ENCODE measurements at places on chromosomes 12 and 14. TPM values are rescaled to one million over a fixed set of nuclear protein-coding genes. Genes with fewer than 3 reads are reported as not detected.
A peak's percentile ranks its signal among the peaks of the same experiment; 100 is the strongest.

GRCh38 chr12:124457287-124458219 is 109.9 kb downstream of the NCOR2 start:
- no peaks in the 10 kb centered on the region for H3K27me3 ChIP-seq
- peak overlapping the region; percentile 83 for H3K27ac ChIP-seq

- no peak overlapping the region for H3K4me3 ChIP-seq
- peaks cover 5% of the 10 kb centered on the region for H3K27me3 ChIP-seq
- no peaks in the 10 kb centered on the region for H3K36me3 ChIP-seq
- no peaks in the 10 kb centered on the region for H3K4me1 ChIP-seq
Observed at GRCh38 chr12:66514581-66514980, 164.3 kb downstream of the GRIP1 start.

DNA sequence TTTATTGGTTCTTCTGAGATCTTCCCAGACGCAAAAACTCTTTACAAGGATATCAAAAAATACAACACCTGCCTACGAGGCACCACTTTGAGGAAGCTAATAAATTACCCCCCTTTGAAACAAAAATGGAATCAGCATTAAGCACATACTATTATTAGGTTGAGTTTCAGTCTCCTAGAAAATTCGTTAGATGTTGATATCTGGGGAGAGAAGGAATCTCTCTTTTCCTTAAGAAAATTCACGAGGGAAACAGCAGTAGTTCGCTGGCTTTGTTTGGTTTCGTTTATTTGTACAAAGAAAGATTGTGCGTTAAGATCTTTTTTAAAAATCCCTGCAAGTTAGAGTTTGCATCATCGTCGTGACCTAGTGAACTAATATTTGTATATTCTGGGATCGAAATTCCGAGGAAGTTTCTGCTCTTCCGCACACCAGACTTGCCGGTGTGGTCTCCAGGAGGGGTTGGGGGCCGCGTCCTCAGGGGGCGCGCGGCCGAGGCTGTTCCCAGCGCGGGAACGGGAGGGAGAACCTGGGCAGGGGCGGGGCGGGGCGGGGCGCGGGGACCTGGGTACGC is 12.1 kb downstream of the NKX2-1 start:
- H3K36me3 ChIP-seq = peaks cover 2% of the 10 kb centered on the region
- peaks cover 80% of the 10 kb centered on the region for H3K27me3 ChIP-seq
- H3K27ac ChIP-seq = no peak overlapping the region
- peaks cover 9% of the 10 kb centered on the region for H3K4me1 ChIP-seq
- no peak for DNase-seq

DNA sequence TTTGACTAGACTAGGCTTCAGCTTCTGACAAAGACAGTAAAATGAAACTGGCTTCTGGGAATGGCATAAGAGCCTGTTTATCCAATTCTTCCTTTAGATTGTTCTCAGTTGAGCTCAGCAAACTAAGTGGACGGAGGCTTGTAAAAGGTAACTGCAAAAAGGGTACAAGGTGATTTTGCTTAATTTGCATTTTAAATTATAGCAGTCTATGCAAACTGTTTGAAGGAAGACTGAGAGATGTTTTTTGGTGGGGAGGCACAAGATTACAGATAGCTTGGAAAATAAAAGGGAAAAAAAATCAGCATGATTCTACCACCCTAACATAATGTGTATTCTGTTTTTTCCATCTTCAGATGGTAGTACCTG is 5.0 kb downstream of the SUSD6 start:
- DNase-seq = no peak
- H3K4me1 ChIP-seq = peaks cover 79% of the 10 kb centered on the region
- H3K36me3 ChIP-seq = peaks cover 54% of the 10 kb centered on the region
- H3K27me3 ChIP-seq = no peaks in the 10 kb centered on the region
- H3K27ac ChIP-seq = peak overlapping the region; percentile 92

GRCh38 chr12:79444089-79444488 is 246.7 kb downstream of the PAWR start:
- no peak for DNase-seq
- no peaks in the 10 kb centered on the region for H3K36me3 ChIP-seq
- no peaks in the 10 kb centered on the region for H3K4me1 ChIP-seq
- H3K27ac ChIP-seq = no peak overlapping the region
- H3K27me3 ChIP-seq = no peaks in the 10 kb centered on the region

GRCh38 chr12:105502426-105502930 is 172.0 kb downstream of the C12orf75 start:
- peaks cover 18% of the 10 kb centered on the region for H3K27me3 ChIP-seq
- no peaks in the 10 kb centered on the region for H3K4me1 ChIP-seq
- DNase-seq = no peak
- H3K36me3 ChIP-seq = no peaks in the 10 kb centered on the region
- H3K27ac ChIP-seq = no peak overlapping the region
- no peak overlapping the region for H3K4me3 ChIP-seq

- no peaks in the 10 kb centered on the region for H3K4me1 ChIP-seq
- H3K27ac ChIP-seq = no peak overlapping the region
- no peaks in the 10 kb centered on the region for H3K36me3 ChIP-seq
- no peak for DNase-seq
Observed at GRCh38 chr14:72308967-72309485, 376.8 kb downstream of the RGS6 start.

GRCh38 chr14:22721213-22721612 is 45.3 kb upstream of the OXA1L start:
- no peaks in the 10 kb centered on the region for H3K27me3 ChIP-seq
- H3K4me1 ChIP-seq = peaks cover 6% of the 10 kb centered on the region
- H3K36me3 ChIP-seq = no peaks in the 10 kb centered on the region
- no peak for DNase-seq

- peaks cover 26% of the 10 kb centered on the region for H3K36me3 ChIP-seq
- no peak for DNase-seq
- no peak overlapping the region for H3K4me3 ChIP-seq
- no peaks in the 10 kb centered on the region for H3K4me1 ChIP-seq
- no peak overlapping the region for H3K27ac ChIP-seq
Observed at GRCh38 chr14:66804141-66804540, 296.2 kb downstream of the GPHN start.

DNA sequence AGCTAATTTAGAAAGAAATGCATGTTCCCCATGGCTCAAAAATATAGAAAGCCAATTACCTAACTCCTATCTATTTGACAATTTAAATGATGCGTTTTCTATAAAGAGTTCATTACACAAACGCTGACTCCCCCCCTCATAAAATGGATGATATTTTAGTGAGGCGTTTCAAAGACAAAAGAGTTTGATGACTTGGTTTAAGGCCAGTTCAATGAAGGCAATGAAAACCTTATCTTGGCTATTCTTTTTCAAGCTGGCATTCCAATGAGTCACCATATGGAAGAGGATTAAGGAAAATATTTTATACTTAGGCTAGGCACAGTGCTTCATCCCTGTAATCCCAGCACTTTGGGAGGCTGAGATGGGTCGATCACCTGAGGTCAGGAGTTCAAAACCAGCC is 62.7 kb downstream of the HMGA2 start:
- no peak overlapping the region for H3K27ac ChIP-seq
- H3K36me3 ChIP-seq = no peaks in the 10 kb centered on the region
- no peaks in the 10 kb centered on the region for H3K4me1 ChIP-seq
- no peak for DNase-seq

- no peaks in the 10 kb centered on the region for H3K4me1 ChIP-seq
- no peaks in the 10 kb centered on the region for H3K27me3 ChIP-seq
- no peak for DNase-seq
- H3K27ac ChIP-seq = no peak overlapping the region
- no peak overlapping the region for H3K4me3 ChIP-seq
Observed at GRCh38 chr12:99498756-99499155, 148.8 kb upstream of the GARIN6 start.

GRCh38 chr12:120230326-120230973 is 29.5 kb upstream of the RPLP0 start:
- no peaks in the 10 kb centered on the region for H3K36me3 ChIP-seq
- peak overlapping the region; percentile 91 for H3K27ac ChIP-seq
- peak overlapping the region; percentile 41 for H3K4me3 ChIP-seq
- no peaks in the 10 kb centered on the region for H3K27me3 ChIP-seq
- H3K4me1 ChIP-seq = peaks cover 82% of the 10 kb centered on the region
- DNase-seq = no peak

DNA sequence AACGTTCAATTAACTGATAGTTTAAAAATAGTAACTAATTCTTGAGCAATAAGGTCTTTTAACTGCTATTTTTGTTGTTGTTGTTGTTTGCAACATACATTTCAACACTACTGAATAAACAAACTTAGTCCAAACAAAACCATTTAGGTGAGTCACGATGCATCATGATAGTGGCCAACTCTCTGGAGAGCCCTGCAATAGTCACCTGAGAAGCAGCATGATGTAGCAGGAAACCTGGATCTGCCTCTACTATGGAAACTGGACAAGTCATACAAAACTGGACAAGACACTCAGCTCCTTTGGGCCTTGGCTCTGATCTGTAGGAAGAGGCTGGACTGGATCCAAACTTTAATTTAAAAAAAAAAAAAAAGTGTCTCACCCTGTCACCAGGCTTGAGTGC is 117.3 kb downstream of the MED13L start:
- H3K36me3 ChIP-seq = no peaks in the 10 kb centered on the region
- no peak for DNase-seq
- no peaks in the 10 kb centered on the region for H3K27me3 ChIP-seq
- H3K4me3 ChIP-seq = no peak overlapping the region
- H3K4me1 ChIP-seq = peaks cover 47% of the 10 kb centered on the region
- no peak overlapping the region for H3K27ac ChIP-seq

DNA sequence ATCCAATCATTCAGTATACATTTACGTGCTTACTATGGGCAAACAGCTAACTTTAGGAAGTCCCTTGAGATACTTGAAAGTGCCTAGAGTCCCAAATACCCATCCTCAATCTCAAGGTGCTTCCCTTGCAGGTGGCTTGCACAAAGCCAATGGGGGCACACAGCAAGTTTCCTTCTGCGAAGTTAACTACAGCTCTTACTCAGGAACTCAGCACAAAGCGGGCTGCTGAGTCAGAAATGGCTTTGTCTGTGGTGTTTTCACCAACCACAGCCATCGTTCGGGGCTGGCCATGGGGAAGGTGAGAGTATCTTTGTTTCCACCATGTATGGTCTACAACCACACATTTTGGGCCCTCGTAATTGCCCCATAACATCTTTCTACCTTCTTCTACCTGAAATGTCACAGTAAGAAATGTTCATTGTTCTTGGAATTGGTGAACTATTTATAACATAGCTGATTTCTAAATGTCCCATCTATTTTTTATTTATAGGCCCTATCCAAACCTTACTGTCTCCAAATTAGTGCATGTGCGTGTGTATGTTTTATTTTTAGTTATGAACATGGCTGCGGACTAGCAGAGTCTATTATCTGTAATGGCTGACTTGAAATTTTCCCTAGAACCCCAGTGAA is 13.9 kb downstream of the MFAP5 start:
- peak; percentile 94 for DNase-seq
- H3K27ac ChIP-seq = peak overlapping the region; percentile 66
- peaks cover 10% of the 10 kb centered on the region for H3K27me3 ChIP-seq
- H3K4me1 ChIP-seq = peaks cover 56% of the 10 kb centered on the region
- no peaks in the 10 kb centered on the region for H3K36me3 ChIP-seq

- peaks cover 1% of the 10 kb centered on the region for H3K27me3 ChIP-seq
- peaks cover 57% of the 10 kb centered on the region for H3K4me1 ChIP-seq
- no peaks in the 10 kb centered on the region for H3K36me3 ChIP-seq
- H3K4me3 ChIP-seq = no peak overlapping the region
- DNase-seq = no peak
Observed at GRCh38 chr14:50836515-50836914, 5.6 kb upstream of the NIN start.

DNA sequence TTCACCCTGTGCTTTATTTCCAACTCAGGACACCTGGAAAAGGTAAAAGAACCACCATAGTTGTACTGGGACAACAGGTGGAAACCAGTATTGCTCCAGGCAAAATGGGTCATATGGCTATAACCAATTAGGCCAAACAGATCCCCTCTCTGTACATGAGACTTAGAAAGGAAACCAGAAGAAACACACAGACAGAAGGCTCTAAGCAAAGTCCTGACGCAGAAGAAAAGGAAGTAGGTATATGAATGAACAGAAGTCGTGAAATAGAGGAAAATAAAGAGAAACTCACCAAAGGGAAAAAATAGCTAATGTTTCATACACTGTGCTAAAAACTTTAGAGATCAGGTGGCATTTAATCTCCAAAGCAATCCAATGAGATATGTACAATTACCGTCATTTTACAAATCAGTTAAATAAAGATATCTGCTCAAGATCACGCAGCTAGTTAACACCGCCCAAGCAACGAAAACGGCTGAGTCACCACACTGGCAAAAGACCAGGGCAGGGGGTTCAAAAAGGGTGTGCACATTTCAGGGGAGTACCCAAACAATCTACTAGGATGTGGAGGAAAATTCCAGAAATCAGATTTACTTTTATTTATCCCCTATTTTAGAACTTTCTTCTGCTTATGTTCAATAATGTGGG is 82.3 kb downstream of the ITPR2 start:
- H3K27ac ChIP-seq = peak overlapping the region; percentile 93
- H3K4me3 ChIP-seq = peak overlapping the region; percentile 4
- peaks cover 67% of the 10 kb centered on the region for H3K4me1 ChIP-seq
- peaks cover 45% of the 10 kb centered on the region for H3K36me3 ChIP-seq

- no peaks in the 10 kb centered on the region for H3K36me3 ChIP-seq
- H3K4me3 ChIP-seq = no peak overlapping the region
- no peak for DNase-seq
- no peak overlapping the region for H3K27ac ChIP-seq
Observed at GRCh38 chr14:69317102-69317755, 57.3 kb downstream of the GALNT16 start.

GRCh38 chr12:99224237-99224636 is 423.3 kb upstream of the GARIN6 start:
- H3K4me1 ChIP-seq = no peaks in the 10 kb centered on the region
- no peak overlapping the region for H3K27ac ChIP-seq
- H3K27me3 ChIP-seq = no peaks in the 10 kb centered on the region
- no peak for DNase-seq
- H3K36me3 ChIP-seq = no peaks in the 10 kb centered on the region

DNA sequence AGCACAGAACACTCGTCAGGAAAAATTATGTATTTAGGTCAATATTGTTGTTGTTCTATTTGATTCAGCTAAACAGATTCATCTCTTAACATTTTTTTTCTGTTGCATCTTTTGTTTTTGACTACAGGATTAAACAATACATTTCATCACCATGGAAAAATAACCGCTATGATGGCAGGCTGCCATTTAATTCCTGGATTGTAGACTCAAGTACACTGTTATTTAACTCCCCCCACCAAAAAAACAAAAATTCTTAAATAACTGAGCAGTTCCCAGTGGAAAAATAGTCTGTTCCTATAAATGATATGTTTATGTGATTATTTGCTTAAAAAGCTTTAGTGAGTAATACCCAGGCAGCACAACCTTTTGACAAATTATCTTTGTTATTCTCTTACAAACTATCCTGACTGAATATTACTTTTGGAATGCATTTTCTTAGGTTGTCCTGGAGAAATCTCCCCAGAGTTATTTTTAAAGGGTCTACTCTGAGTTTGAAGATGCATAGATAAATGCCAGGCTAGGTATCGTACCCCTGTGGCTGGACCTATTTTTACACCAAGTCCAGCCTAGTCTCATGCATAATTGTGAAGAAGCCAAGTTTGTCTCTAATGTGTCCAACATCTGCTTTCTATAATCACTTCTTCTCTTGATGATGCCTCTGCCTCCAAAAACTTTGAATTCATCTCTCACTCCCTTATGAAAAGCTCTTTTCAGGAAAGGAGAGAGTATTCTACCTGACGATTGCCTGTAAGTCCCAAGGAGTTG is 3.7 kb downstream of the KERA start:
- H3K36me3 ChIP-seq = no peaks in the 10 kb centered on the region
- no peak overlapping the region for H3K4me3 ChIP-seq
- no peak overlapping the region for H3K27ac ChIP-seq
- no peak for DNase-seq
- peaks cover 1% of the 10 kb centered on the region for H3K27me3 ChIP-seq
- H3K4me1 ChIP-seq = no peaks in the 10 kb centered on the region

The SIX1 gene
- not detected for total RNA-seq

The LGR5 gene
- total RNA-seq = not detected

The IGF1 gene
- 0.90 TPM for total RNA-seq

The ADAMTS20 gene
- not detected for total RNA-seq

The DLGAP5 gene
- total RNA-seq = 84.0 TPM

The CLEC6A gene
- total RNA-seq = not detected

The KRT6B gene
- not detected for total RNA-seq

The ITGA7 gene
- total RNA-seq = 4.8 TPM

The KLRG1 gene
- total RNA-seq = 6.6 TPM

The BRI3BP gene
- 22.1 TPM for total RNA-seq

The OAS2 gene
- total RNA-seq = 95.7 TPM
